Jurkat, Clone E6-1 (cell line): ENCODE measurements at places on chromosomes 7 and 10.

- no peak for DNase-seq
These were observed 27.8 kb downstream of the CREB5 start for GRCh38 chr7:28440055-28440601.

GRCh38 chr10:77386838-77387237 is 250.8 kb downstream of the KCNMA1 start:
- DNase-seq, result no peak

DNA sequence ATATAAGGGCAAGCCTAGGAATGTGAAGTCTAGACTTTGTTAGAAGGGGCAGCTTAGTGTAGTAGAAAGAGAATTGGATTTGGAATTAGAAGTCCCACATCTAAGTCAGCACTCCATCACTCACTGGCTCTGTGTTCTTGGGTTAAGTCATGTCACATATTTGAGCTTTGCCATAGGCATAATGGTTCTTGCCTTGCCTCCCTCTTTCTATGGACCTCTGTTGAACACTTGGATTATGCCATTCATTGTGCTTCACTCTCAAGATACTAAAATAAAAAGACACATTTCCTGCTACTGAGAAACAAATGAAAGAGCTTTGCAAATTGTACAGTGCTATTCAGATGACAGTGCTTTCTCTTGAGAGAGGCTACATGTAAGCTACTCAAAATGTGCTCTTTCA is 35.9 kb downstream of the SEC23IP start:
- no peak for DNase-seq

GRCh38 chr7:46478046-46478445 is 557.0 kb upstream of the IGFBP3 start:
- no peak for DNase-seq

- no peak for DNase-seq
These were observed 31.1 kb downstream of the DAGLB start for GRCh38 chr7:6416516-6417145.

- no peak for DNase-seq
These were observed 183.0 kb upstream of the PRSS1 start for GRCh38 chr7:142566271-142566670.

DNA sequence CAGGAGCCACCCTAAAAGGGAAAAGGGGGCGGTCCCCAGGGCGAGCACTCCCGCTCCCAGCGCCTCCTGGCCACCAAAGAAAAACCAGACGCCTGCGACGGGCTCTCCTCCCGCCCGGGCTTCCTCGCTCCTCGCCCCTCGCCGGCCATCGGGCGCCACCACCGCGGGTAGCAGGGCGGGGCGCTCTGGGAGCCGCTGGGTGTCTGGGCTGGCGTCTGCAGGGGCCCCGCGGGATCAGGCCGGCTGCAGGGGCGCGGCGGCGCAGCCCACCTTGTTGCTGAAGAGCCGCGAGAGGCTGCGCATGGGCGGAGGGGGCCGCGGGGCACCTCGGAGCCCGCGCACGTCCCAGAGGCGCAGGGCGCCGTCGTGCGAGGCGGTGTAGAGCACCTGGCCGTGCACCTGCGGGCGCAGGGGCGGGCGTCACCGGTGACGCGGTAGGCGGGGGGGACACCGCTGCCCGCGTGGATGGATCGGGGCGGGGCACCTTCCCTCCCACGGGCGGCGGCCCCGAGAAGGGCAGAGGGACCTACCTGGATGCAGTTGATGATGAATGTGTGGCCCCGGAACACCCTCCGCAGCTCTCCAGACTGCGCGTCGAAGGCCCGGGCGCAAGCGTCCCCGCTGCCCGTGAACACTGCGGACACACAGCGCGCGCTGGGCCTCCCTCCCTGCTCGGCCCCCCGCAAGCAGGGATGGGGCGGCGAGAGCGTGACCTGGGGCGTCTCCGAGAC is 28.3 kb downstream of the WDR86 start:
- DNase-seq, result no peak
